ENCODE measurements at places on chromosomes 7 and 10.

DNA sequence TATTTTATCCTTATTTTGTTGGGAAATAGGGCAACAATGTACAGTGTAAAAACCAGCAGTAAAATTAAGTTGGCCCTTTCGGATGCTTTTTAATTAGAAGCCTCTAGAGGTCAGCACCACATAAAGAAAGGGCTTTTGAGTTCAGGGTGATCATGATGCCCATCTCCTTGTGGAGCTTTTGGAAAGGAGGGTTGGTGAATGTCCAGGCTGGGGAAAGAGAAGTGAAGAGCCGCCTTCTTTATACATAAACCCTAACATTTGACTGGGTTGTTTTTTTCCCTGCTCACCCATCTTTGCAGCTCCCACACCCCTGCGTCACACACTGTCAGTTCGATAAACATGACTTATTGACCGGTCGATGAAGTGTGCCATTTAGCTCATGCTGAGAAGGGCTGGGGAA is 29.8 kb downstream of the MTURN start:
- DNase-seq, result peak; percentile 84

- peak; percentile 94 for DNase-seq
Observed at GRCh38 chr7:8295638-8296361, 33.8 kb upstream of the ICA1 start.

DNA sequence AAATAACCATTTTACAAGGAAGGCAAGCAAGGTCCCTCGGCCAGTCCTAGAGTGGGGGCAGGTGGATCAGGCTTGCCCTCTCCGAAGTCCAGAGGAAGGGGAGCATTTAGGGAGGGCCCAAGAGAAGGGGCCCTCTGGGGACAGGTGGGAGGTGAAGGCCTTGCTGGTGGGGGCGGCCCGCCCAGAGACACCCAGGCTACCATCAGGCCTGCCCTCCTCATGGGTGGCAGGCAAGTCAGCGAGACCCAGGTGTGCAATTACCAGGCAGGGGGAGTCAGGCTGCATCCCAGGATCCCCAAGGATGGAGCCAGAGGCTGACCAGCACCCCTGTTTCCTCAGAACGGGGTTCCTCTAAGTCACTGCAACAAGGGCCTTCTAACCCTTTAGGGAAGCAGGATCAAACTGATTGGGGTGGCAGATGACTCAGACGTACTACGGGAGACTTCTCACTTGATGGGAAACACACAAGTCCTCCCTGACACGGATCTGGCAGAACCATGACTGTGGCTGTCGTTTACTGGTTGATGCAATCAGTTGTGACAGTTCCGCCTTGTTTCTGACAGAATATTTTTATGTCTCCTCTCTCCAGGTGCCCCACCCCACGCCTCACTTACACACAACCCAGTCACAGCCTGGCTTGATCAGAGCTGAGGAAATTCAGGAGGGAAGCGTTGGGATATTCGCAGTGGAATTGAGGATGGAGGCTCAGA is 8.2 kb downstream of the LOXL4 start:
- DNase-seq, result no peak

DNA sequence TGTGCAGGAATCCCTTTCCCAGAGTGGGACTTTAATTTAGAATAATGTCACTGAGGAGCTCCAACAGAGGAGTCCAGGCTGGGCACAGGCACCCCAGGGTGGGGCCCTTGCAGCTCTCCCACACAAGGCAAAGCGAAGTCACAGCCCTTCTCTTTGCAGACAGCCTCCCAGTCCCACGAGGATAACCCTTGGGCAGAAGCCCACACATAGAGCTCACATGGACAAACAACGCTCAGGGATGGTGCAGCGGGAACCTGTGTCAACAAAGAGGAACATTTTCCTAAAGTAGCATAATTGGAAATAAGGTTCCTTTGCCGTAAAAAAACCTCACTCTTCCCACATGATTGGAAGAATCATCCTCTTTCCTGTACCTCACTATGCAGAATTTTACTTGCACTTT is 29.3 kb upstream of the GGCT start:
- no peak for DNase-seq

GRCh38 chr10:121596689-121597503 is 1.3 kb downstream of the FGFR2 start:
- DNase-seq, result no peak

DNA sequence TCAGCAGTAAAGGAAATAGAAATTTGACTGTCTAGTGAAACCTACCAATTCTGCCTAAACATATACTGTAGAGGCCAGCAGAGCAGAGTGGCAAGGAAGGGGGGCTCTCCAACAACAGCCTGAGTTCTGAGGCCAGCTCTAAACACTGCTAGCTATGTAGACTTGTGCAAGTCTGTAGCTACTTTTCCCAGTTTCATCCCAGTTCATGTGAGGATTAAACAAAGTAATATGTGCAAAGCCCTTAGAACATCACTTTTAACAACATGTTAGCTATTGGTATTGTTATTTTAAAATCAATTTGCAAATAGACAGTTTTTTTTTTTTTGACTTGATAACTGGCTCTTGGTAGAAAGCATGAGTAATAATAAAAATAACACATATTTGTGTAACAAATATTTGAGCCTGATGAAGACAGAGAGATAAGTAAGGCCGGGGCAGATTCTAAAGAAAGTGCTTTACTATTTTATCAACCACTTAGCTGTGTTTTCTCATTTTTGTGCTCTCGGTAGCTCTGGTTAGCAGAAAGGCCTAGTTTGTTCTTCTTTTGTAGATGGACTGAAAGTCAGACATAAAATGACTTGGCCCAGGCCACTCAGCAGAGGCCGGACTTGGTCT is 9.3 kb downstream of the CHST12 start:
- DNase-seq, result no peak

- DNase-seq, result no peak
Observed at GRCh38 chr10:14244147-14244546, 86.6 kb downstream of the FRMD4A start.

GRCh38 chr7:41889040-41889439 is 186.2 kb upstream of the INHBA start:
- DNase-seq, result no peak

- DNase-seq, result no peak
Observed at GRCh38 chr7:148276314-148277041, 314.1 kb upstream of the C7orf33 start.

DNA sequence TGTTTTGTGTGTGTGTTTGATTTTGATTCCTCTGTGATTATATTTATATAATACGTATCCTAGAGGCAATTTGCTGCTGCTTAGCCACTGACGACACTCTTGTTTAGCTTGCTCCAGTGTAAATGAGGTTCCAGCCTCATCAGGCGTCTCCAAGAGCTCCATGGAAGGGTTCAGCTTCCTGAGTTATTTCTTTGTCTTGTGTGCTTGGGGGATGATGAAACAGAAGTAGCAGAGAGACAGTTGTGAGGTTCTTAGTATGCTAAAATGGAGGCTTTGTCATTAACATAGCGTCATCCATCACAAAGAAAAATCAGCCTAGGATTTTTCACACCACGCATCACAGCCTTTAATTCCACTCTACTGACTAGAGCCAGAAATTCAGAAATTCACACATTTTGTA is 85.1 kb downstream of the KLF6 start:
- no peak for DNase-seq

GRCh38 chr10:9069136-9069535 is 1014.6 kb downstream of the GATA3 start:
- no peak for DNase-seq

DNA sequence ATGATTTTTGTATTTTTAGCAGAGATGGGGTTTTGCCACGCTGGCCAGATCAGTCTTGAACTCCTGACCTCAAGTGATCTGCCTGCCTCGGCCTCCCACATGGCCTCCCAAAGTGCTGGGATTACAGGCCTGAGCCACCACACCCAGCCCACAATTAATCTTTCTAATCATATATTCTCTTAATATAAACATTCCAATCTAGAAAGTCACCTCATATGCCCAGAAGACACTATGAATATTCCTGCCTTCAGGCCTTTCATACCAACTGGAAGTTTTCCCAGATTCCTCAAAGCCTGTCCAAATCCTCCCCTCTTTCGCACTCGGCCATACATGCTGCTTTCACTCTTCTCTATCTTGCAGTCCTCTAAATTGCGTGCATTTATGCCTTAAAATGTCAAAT is 32.6 kb downstream of the PDZD8 start:
- DNase-seq, result no peak

DNA sequence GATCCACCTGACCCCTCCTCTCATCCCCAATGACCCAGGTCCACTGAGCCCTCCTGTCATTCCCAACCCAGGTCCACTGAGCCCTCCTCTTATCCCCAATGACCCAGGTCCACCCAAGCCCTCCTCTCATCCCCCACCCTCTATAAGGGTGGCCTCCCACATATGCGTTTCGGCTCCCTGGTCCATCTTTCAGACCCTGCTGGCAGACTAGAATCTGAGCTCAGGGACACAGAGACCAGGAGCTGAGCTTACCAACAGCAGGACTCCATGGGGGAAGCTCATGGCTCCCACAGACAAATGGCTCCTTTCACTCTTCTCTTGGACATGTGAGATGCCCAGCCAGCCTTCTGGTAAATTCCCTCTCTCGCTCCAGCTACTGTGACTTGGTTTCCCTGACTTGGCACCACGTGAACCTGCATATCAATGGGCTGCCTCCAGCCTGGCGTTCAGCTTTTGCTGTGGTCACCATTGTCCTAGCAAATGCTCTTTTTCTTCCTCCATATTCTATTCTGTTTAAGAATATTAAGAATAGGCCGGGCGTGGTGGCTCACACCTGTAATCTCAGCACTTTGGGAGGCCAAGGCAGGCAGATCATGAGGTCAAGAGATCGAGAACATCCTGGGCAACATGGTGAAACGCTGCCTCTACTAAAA is 24.8 kb upstream of the INPP5A start:
- no peak for DNase-seq

- DNase-seq, result no peak
Observed at GRCh38 chr10:3347413-3348182, 175.0 kb upstream of the PITRM1 start.

DNA sequence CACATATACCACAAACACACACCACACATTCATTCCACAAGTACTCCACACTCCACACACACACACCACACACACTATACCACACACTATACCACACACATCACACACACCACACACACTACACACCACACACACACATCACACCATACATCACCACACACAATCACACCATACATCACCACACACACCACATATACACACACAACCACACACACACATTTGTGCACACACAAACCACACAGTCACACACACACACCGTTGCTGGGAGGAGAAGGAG is 112.8 kb downstream of the PTPN20 start:
- DNase-seq, result no peak

GRCh38 chr7:80318081-80318480 is 183.4 kb downstream of the GNAI1 start:
- no peak for DNase-seq

- no peak for DNase-seq
Observed at GRCh38 chr7:153518201-153518984, 533.8 kb upstream of the DPP6 start.
